Cardiac septum (tissue), 1 donor: ENCODE measurements at places on chromosomes 5 and 9.

GRCh38 chr5:82150559-82150958 is 127.6 kb downstream of the RPS23 start:
- no peak for DNase-seq

DNA sequence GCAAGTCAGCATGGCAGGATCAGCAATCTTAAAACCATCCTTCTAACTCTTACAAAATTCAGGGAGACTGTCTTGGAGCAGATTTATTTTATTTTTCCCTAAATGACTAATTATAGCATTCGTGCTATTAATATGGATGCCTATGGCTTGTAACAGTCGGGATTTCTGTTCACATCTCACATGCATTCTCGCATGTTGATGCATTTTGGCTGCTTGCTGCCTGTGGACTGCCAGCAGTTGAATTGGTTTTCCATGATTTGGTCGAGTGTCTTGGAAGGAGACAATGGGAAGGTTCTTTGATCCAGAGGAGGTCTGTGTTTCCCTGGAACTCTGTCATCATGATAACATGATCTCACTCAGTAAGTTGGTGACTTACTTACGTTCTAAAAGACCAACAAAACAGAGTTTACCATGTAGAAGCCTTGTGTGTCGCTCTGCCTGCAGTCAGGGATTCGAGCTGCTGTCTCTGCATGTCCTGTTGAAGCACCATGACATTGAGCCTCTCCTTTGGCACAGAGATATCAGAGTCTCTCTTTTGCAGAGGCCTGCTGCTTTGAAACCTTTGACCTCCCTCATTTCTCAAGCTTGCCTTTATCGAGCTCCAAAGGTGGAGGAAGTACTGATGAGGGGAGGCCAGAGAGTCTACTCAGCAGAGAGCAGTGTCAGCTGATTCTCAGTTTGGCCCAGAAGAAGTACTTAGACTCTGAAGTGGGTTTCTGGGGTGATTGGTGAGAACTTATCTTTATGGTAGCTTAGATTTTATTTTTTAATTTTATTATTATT is 82.4 kb downstream of the ARHGAP26 start:
- DNase-seq = no peak

DNA sequence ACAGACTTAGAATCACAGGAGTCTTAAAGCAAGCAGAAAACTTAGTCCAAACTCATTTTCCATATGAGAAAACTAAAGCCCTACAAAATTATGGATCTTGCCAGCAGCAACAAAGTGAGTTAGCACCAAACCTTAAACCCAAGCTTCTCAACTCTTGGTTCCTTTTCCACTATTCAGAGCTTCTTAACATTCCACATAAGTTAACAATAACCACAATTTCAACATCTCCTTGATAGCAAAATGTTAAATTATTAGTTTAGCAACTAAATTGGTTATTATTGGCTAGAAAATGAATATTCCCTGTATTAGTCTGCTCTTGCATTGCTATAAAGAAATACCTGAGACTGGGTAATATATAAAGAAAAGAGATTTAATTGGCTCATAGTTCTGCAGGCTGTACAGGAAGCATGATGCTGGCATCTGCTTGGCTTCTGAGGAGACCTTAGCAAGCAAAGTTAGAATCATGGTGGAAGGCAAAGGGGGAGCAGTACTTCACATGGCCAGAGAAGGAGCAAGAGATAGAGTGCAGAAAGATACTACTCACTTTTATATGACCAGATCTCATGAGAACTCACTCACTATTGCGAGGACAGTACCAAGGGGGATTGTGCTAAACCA is 26.2 kb upstream of the ARSB start:
- no peak for DNase-seq

- no peak for DNase-seq
Measured at GRCh38 chr5:164370841-164371240, 865.4 kb downstream of the MAT2B start.

DNA sequence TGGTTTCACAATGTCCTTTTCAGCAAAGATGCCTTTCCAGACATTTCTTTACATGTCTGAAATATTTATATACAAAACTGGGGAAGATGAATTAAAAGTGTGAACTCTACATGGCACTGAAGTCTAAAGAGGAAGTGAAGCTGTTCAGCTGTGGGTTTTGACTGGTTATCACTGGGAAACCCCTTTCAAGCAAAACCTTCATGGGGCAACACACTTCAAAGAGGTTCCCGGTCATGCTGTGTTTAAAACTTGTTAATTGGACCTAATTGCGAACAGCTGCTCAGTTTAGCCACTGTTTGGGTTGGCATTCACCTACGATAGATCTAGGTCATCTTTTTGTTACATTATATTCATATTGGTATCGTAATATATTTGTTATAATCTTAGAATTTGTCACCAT is 20.0 kb upstream of the GDNF start:
- no peak for DNase-seq

- DNase-seq = peak; percentile 63
Measured at GRCh38 chr5:170538696-170539586, 35.1 kb downstream of the KCNIP1 start.

- DNase-seq = no peak
Measured at GRCh38 chr5:139678751-139679750, 30.9 kb downstream of the CXXC5 start.

- DNase-seq = peak; percentile 4
Measured at GRCh38 chr5:138226910-138227309, 13.8 kb upstream of the CDC23 start.

DNA sequence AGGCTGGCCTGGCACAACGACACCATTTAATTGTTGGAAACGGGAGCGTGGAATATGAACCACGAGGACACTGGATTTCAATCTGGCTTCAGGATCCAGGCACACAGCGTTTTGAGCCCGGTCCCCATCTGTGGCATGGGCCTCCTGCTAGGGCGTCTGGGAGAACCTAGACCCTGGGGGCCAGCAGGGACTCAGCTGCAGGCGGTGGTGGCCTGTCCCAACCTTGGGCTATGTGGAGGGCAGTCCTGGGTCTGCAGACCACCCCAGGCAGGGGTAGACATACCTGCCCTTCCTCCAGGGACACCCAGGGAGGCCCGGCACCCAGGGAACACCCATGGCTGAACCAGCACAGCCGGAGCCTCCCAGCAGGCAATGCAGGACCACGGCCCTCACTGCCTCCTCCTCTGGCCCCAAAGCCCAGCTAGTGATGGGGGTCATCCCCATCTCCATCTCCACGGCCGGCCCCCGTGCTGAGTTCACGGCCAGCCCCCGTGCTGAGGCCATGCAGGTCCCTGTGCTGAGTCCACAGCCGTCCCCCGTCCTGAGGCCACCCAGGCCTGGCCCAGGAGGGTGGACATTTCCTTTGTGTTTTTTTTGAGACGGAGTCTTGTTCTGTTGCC is 18.5 kb upstream of the UBAC1 start:
- no peak for DNase-seq

GRCh38 chr9:69718218-69718617 is 41.6 kb downstream of the PTAR1 start:
- no peak for DNase-seq

- no peak for DNase-seq
Measured at GRCh38 chr5:67032921-67033664, 163.5 kb downstream of the CD180 start.

- no peak for DNase-seq
Measured at GRCh38 chr5:1341863-1342262, 3.0 kb downstream of the CLPTM1L start.

DNA sequence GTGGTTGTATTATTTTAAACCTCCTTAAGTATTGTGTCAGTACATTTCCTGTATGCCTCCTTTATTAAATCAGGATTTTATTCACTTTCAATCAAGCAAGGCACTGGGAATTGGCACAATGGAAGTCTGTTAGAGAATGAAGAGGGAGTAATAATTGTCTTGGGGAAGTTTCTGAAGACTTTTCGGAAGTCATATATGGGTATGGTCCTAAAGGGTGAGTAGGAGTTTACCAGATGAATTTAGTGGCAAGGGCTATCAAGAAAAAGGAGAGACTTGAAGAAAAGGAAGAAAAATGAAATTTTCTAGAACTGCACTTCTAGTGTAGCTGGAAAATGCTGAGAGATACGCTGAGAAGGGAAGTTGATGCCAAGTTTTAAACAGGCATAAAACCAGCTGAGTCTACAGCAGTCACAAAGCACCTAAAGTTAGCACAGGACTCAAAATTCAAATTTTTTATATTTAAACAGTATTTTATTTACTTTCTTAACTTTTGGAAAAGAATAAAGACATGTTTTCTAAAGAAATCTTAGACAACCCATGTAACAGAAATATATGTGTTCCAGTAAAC is 184.9 kb downstream of the SMC2 start:
- no peak for DNase-seq

DNA sequence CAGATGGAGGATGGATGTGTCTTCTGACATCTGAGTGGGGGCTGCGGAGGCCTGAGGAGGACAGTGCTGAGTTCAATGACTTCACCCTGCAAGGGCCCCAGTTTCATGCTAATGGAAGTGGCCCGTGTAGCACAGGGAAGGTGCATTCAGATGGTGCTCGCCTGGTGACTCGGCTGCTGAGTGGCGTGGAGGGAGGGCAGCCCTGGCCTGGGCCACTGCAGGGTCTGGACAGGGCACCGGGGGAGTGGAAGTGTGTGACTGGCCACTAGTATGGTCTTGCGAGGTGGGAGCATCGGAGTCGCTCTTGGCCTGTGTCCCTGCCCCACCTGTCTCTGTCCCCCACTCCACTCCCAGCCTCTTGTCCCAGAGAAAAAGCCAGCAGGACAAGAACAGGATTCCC is 1.7 kb upstream of the SLC9A3 start:
- DNase-seq = no peak

- DNase-seq = no peak
Measured at GRCh38 chr5:141175933-141176332, 1.7 kb upstream of the PCDHB8 start.

DNA sequence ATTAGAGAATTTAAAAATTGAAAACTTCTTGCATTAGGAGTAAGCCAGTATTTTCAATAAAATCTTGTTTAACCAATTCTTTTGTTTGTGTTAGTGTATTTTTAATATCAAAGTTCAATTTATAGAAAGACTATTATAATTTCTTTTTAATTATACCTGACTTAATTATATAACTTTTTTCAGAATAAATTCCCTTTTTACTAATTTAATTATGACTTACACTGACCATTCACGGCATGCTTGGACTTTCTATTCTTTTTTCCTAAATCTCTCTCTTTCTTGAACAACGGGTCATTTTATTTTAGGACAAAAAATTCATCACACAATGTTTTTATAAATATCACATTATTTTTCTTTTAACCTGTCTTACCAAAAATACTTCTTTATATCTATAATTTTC is 555.3 kb upstream of the PTGER4 start:
- DNase-seq = no peak

- no peak for DNase-seq
Measured at GRCh38 chr9:122819326-122819725, 9.1 kb downstream of the PDCL start.

DNA sequence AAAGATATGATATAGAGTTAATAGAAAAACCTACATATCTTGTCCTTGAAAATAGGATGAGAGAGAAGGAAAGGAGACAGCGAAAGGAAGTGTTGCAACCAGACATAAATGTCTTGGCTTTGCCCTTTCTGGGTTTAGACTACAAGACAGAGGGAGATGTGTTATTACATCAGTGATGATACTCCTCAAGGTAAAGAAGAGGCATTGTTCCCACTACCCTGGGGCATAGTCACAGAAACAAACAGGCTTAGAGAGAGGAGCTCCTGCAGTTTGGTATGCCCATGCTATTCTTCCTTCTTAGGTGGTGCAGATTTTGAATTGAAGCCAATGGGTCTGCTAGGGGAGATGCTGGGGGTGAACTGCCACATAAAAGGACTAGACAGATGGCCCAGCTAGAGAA is 166.8 kb upstream of the RFX3 start:
- DNase-seq = no peak

GRCh38 chr9:135262248-135262647 is 174.8 kb downstream of the OLFM1 start:
- no peak for DNase-seq
